ENCODE measurements at places on chromosomes 6 and 20.
A peak's percentile ranks its signal among the peaks of the same experiment; 100 is the strongest.

- no peak for DNase-seq
Observed at GRCh38 chr6:29965873-29966601, 23.7 kb downstream of the HLA-A start.

DNA sequence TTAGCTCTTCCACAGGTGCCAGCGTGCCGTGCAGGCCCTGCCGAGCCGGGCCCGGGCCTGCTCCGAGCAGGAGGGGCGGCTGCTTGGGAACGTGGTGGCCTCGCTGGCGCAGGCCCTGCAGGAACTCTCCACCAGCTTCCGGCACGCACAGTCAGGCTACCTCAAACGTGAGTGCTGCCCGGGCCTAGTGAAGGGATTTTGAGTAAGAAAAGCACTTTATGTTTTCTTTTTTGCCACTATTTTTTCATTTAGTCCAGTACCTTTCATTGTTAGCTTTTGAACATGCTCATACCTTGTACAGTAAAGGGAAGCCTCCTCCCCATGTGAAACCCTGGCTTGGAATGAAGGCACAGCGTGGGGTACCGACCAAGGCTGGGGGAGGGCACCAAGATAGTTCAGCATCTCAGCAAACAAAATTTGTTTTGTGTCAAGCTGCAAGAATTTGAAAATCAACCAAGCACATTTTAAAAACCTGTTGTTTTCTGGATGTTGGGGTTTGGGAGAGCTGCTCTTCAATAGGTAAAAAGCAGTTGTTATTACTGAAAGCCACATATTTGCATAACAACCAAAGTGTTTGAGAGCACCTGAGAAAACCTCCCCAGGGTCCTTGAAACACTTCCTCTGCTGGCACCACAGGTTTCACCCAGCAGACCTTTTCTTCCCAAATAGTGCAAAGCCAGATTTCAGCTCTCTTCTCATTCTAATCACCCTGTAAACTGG lies 18.4 kb downstream of the STX16 start:
- no peak for DNase-seq

- DNase-seq = peak; percentile 77
Observed at GRCh38 chr6:62285612-62286469, at the start of gene KHDRBS2. KHDRBS2 (minus strand) TSS chr6:62286225.

GRCh38 chr20:50595433-50595895 lies 85.3 kb downstream of the PTPN1 start:
- DNase-seq = no peak

DNA sequence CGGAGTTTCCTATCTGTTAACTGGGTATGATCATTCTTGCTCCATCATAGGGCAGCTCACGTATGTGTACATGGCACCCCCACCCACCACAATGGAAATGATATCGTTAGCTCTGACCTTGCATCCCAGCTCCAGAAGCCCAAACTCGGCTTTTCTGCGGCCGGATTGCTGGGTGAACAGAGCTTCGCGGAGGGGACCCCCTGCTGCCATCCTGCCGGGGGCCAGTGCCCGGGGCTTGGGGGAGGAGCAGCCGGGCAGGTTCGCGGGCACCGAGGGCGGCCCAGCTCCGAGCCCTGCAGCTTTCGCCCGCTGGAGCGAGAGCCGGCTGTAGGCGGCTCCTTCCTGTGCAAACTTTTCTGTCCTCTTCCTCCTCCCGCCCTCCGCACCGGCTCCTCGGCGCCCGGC lies 24.9 kb upstream of the FUCA2 start:
- DNase-seq = no peak

DNA sequence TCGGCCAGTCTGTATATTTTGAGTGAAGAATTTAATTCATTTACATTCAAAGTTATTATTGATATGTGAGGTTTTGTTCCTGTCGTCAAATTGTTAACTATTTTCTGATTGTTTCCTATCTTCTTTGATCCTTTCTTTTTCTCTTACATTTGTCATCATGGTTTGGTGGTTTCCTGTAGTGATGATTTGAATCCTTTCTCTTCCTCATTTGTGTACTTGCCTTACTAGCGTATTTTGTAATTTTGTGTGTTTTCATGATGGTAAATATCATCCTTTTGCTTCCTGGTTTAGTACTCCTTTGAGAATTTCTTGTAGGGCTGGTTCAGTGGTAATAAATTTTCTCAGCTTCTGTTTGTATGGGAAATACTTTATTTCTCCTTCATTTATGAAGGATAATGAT lies 151.7 kb upstream of the CEP162 start:
- no peak for DNase-seq

DNA sequence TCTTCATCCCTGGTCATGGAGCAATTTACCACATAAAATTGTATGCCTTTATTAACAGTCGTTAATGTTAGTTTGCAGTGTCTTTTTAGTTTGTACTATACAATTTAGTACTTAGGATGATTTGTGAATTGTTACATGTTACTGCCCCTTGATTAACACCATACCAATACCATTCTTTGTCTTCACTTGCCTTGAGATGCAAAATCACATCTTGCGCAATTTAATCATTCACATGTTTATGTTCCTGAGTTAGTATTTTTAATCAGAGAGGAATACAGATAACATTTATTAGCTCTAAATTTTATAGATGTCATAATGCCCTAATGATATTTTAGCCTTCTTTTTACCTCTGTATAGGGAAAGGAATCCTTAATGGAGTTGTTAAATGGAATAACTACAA lies 114.1 kb downstream of the SCAF8 start:
- no peak for DNase-seq
